Adrenal gland (tissue), 19 donors: ENCODE measurements at places on chromosomes 4 and X. TPM values are rescaled to one million over a fixed set of nuclear protein-coding genes. Genes with fewer than 3 reads are reported as not detected.
A peak's percentile ranks its signal among the peaks of the same experiment; 100 is the strongest.

The SFRP2 gene
- polyA plus RNA-seq, result 22.3 TPM

The ANXA5 gene
- polyA plus RNA-seq, result 209 TPM

The RLIM gene
- 9.8 TPM for polyA plus RNA-seq

The UGT2B15 gene
- polyA plus RNA-seq, result not detected

The CT45A1 gene
- not detected for polyA plus RNA-seq

The PDGFRA gene
- 16.4 TPM for polyA plus RNA-seq

- H3K27ac ChIP-seq, result no peak overlapping the region
- H3K27me3 ChIP-seq, result no peaks in the 10 kb centered on the region
- no peak for DNase-seq
- H3K4me1 ChIP-seq, result no peaks in the 10 kb centered on the region
- no peak overlapping the region for H3K4me3 ChIP-seq
Measured at GRCh38 chrX:108105473-108105872, 13.9 kb downstream of the ATG4A start.

DNA sequence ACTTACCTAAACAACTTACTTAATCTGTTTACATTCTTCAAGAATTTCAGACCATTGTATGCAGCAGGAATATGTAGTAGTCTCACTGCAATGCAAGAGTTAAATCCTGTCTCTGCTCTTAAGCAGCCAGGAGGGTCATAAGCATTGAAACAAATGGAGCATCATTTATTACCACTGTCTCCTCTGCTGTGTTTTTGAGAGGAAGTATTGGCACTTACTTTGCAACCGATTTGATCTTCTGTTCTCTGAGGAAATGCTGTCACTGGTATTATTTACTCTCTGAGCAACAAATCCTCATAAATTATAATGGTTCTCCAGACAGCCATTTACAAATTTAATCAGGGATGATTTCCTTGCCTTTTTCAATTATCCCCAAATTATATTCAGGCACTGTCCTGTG is 1367.1 kb downstream of the STIM2 start:
- no peaks in the 10 kb centered on the region for H3K27me3 ChIP-seq
- H3K27ac ChIP-seq, result no peak overlapping the region
- H3K4me1 ChIP-seq, result no peaks in the 10 kb centered on the region

- H3K36me3 ChIP-seq, result no peaks in the 10 kb centered on the region
- H3K4me1 ChIP-seq, result no peaks in the 10 kb centered on the region
- no peak overlapping the region for H3K4me3 ChIP-seq
- DNase-seq, result no peak
Measured at GRCh38 chr4:160709026-160709425, 1454.8 kb downstream of the FSTL5 start.

DNA sequence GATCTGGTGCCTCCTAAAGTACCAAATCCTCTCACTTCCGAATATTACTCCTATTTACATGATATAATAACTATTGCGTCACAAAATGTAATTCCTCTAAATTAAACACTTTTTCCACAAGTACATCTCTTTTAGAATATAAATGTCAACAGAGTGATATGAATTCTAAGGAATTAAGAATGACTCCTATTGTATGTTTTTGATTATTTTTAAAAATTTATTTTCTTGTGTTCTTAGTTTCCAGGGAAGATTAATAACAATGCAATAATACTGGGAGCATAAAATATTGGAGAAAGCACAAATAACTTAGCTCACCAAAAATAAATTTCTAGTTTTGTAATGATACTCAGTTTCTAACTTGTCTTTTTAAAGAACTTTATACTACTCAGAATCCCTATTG is 184.9 kb downstream of the PCDH18 start:
- H3K4me3 ChIP-seq, result no peak overlapping the region
- no peaks in the 10 kb centered on the region for H3K27me3 ChIP-seq
- H3K36me3 ChIP-seq, result no peaks in the 10 kb centered on the region
- no peak for DNase-seq
- no peak overlapping the region for H3K27ac ChIP-seq

- no peaks in the 10 kb centered on the region for H3K27me3 ChIP-seq
- H3K4me1 ChIP-seq, result no peaks in the 10 kb centered on the region
- H3K27ac ChIP-seq, result no peak overlapping the region
Measured at GRCh38 chr4:157195374-157195773, 25.2 kb upstream of the GRIA2 start.

GRCh38 chr4:161629694-161630441 is 533.9 kb downstream of the FSTL5 start:
- no peak for DNase-seq
- no peaks in the 10 kb centered on the region for H3K36me3 ChIP-seq
- H3K27me3 ChIP-seq, result no peaks in the 10 kb centered on the region

DNA sequence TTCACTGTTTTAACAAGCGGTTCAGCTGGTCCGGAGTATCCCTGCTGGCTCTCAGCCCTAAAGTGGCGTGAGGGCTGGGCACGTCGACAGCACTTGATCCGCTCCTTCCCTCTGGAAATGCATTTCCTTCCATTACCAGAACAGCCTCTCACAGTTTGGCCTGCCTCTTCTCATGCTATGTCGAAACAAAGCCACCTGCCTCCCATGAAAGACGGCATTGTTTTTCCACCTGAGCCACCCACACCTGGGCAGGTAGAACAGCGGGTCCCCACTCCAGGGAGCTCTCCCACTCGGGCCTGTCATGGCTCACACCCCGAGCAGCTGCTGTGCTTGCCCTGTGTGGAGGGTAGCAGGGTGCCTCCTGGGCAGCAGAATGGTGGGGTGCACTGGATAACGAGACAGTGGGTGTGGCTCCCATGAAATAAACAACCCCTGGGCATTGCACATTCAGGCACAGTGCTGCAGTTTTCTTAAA is 86.2 kb downstream of the FHDC1 start:
- no peaks in the 10 kb centered on the region for H3K36me3 ChIP-seq
- DNase-seq, result no peak
- H3K4me1 ChIP-seq, result no peaks in the 10 kb centered on the region
- no peak overlapping the region for H3K4me3 ChIP-seq
- H3K27me3 ChIP-seq, result no peaks in the 10 kb centered on the region

- H3K27ac ChIP-seq, result no peak overlapping the region
- H3K4me1 ChIP-seq, result peaks cover 24% of the 10 kb centered on the region
- no peaks in the 10 kb centered on the region for H3K27me3 ChIP-seq
- H3K4me3 ChIP-seq, result no peak overlapping the region
Measured at GRCh38 chr4:55355555-55355954, 9.5 kb downstream of the SRD5A3 start.

GRCh38 chrX:56812515-56813105 is 83.6 kb downstream of the NBDY start:
- no peak overlapping the region for H3K4me3 ChIP-seq
- DNase-seq, result no peak
- no peak overlapping the region for H3K27ac ChIP-seq
- peaks cover 8% of the 10 kb centered on the region for H3K4me1 ChIP-seq
- H3K27me3 ChIP-seq, result no peaks in the 10 kb centered on the region

DNA sequence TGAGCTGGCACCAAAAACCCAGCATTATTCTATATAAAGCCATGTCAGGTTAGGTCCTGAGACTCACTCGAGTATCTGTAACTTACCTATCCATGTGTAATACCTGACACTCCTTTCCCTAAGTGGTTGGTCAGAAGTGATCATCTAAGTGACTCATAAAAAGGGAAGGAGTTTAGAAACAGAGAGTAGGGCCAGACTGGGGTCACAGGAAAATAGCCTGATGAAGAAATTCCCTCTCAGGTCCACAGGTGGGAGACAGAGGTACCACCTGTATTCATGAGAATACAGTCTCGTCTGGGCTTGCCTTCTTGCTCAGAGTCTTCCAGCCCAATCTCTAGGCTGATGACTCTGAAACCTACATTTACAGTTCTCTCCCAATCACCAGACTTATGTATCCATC is 161.8 kb upstream of the MAP3K15 start:
- no peaks in the 10 kb centered on the region for H3K36me3 ChIP-seq

DNA sequence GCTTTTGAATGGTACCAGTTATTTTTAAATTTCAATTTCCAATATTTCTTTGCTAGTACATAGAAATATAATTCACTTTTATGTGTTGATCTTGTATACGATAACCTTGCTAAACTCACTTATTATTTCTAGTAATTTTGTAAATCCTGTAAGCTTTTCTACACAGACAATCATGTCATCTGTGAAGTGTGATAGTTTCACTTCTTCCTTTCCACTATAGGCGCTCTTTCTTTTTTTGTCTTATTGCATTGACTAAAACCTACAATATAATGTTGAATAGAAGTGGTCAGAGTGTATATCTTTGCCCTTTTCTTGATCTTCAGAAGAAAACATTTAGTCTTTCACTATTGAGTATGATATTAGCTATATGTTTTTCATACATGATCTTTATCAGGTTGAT is 76.6 kb downstream of the ZNF182 start:
- H3K4me3 ChIP-seq, result no peak overlapping the region
- no peak for DNase-seq
- no peaks in the 10 kb centered on the region for H3K36me3 ChIP-seq
- H3K27ac ChIP-seq, result no peak overlapping the region
- H3K4me1 ChIP-seq, result no peaks in the 10 kb centered on the region
- H3K27me3 ChIP-seq, result no peaks in the 10 kb centered on the region

- H3K27ac ChIP-seq, result no peak overlapping the region
- H3K4me1 ChIP-seq, result no peaks in the 10 kb centered on the region
- H3K27me3 ChIP-seq, result no peaks in the 10 kb centered on the region
- no peak for DNase-seq
- H3K4me3 ChIP-seq, result no peak overlapping the region
- H3K36me3 ChIP-seq, result no peaks in the 10 kb centered on the region
Measured at GRCh38 chr4:165982934-165983333, 109.9 kb downstream of the TLL1 start.

DNA sequence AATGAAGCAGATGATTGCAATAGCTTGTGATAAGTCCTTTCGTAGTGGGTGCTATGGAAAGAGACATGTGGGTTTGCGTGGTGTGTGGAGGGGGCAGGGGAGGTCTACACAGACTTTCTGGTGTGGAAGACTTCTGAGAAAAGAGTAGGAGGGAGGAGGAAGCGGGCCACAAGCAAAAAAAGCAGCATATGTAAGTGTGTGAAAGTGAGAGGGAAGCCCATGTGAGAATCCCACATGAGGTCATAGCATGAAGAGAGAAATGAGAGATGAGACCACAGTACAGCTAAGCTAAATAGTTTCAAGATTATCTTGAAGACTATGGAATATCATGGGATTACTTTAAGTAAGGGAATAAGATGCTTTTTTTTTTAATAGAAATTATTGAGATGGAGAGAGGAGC is 2039.9 kb upstream of the TENM3 start:
- H3K4me1 ChIP-seq, result no peaks in the 10 kb centered on the region
- H3K4me3 ChIP-seq, result no peak overlapping the region
- H3K36me3 ChIP-seq, result no peaks in the 10 kb centered on the region

GRCh38 chrX:25191403-25191802 is 175.6 kb upstream of the ARX start:
- no peaks in the 10 kb centered on the region for H3K4me1 ChIP-seq
- H3K27ac ChIP-seq, result no peak overlapping the region
- no peak for DNase-seq

DNA sequence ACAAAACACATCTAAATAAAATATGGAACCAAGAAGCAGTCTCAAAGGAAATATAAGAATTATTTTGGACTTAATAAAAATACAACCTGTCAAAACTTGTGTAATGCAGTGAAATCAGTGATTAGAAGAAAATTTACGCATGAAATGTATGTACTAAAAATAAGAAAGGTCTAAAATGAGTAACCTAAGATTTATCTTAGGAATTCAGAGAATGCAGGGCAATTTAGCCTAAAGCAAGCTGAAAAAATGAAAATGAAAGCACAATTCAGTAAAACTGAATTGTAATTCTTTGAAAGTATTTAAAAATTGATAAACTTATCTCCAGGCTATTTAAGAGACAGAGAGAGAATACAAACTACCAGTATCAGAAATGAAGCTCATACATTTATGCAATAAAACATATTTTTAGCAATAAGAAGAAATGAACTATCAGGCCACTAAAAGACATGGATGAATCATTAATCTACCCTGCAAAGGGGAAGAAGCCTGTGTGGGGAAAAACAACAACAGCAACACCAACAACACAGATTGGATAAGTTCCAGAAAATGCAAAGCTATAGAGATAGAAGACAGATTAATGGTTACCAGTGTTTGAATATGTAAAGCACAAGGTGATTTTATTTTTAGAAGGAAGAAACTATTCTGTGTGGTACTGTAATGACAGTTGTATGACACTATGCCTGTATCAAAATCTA is 442.0 kb upstream of the ADGRL3 start:
- H3K4me1 ChIP-seq, result no peaks in the 10 kb centered on the region
- no peaks in the 10 kb centered on the region for H3K27me3 ChIP-seq
- no peaks in the 10 kb centered on the region for H3K36me3 ChIP-seq
- H3K4me3 ChIP-seq, result no peak overlapping the region

DNA sequence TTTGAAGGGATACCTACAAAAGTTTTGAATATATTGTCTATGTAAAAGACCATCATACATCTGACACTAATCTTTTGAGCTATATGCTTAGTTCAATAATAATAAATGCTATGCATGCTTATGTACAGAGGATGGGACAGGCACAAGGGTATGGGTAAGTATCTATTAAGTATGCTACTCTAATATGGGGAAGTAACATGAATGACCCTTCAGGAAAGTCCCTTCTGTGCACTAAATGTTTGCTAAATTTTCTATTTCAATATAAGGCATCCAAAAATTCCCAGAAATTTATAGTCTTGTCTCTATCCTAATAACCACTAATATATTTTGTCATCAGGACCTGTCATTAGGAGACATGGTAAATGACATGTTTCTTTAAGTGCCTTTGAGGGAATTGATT is 19.0 kb downstream of the ATP8A1 start:
- H3K27me3 ChIP-seq, result no peaks in the 10 kb centered on the region
- H3K27ac ChIP-seq, result no peak overlapping the region
- no peak overlapping the region for H3K4me3 ChIP-seq
- H3K4me1 ChIP-seq, result no peaks in the 10 kb centered on the region
- DNase-seq, result no peak

GRCh38 chr4:7052923-7053715 is 9.9 kb downstream of the TADA2B start:
- H3K27me3 ChIP-seq, result no peaks in the 10 kb centered on the region
- DNase-seq, result peak; percentile 52
- H3K27ac ChIP-seq, result no peak overlapping the region
- H3K4me1 ChIP-seq, result peaks cover 29% of the 10 kb centered on the region

DNA sequence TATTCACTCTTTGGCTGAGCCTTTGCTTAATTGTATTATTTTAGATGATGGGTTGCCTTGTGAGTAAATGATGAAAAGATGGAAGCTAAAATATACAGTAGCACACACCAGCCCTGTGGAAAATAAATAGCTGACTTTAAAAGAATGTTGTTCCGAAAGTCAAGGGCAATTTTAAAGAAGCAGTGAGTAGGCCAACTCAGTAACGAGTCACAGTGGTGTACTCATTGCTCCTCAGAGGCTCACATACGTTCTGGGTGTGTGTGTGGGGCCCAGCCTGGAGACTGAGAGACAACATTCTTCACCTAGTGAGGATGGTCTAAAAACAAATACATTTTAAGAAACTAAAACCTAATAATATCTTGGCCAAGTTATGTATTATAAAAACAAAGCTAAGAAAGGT is 640.3 kb downstream of the TRIML1 start:
- no peaks in the 10 kb centered on the region for H3K36me3 ChIP-seq
- no peaks in the 10 kb centered on the region for H3K4me1 ChIP-seq
- H3K27ac ChIP-seq, result no peak overlapping the region
- no peak for DNase-seq
- H3K27me3 ChIP-seq, result no peaks in the 10 kb centered on the region
